ENCODE measurements at places on chromosomes 1 and 21. TPM values are rescaled to one million over a fixed set of nuclear protein-coding genes. Genes with fewer than 3 reads are reported as not detected.

DNA sequence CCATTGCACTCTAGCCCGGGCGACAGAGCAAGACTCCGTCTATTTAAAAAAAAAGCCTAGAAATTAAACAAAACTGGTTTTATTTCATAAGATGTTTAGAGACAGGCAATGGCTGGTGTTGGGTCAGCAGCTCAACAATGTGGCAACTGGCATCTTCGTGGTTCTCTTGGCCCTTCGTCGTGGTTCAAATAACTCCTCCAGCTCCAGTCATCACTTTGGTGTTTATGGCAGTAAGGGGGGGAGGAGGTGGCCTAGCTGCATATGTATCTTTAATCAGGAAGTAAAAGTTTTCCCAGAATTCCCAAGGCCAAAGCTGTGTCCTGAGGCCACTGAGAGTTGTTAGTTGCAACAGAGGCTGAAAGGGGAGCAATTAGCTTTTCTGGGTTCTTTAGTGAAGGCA, 13.0 kb upstream of the LTN1 start:
- DNase-seq, result no peak

GRCh38 chr1:102897557-102897956, 210.8 kb downstream of the COL11A1 start:
- no peak for DNase-seq

DNA sequence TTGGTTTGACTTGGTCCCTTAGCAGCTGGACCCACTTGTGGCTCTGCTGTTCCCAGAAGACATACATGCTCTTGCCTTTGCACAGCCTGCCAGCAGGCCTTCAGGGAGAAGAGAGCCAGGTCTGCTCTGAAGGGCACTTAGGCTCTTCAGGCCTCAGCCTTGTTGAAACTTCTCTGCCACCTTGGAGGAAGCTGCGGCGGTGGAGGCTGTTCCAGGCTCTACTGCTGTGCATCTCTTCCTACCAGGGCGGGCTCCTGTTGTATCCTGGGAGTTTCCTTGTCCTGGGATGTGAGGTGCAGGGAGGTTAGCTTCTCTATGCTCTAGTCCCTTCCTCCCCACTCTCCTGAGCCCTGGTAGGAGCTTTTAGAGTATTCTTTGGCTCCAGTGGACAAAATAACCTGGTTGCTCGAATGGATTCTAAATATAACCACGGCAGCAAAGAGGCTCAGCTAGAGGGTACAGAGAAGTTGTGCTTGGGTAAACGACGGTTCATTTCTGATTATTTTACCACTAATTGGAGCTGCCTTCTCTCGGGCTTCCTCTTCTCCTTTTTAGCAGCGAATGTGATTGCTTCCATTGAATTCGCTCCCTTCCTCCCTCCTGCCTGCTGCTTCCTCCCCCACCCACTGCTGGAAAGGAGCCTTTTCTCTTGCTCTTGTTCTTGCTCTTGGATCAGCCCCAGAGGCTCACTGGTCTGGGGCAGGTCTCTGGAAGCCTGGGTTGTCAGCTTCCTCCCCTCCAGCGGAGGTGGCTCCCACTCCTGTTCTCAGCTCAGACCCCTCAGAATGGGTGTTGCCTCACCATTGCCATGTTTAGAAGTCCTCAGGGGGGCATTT, 126.6 kb upstream of the CACNA1E start:
- no peak for DNase-seq

DNA sequence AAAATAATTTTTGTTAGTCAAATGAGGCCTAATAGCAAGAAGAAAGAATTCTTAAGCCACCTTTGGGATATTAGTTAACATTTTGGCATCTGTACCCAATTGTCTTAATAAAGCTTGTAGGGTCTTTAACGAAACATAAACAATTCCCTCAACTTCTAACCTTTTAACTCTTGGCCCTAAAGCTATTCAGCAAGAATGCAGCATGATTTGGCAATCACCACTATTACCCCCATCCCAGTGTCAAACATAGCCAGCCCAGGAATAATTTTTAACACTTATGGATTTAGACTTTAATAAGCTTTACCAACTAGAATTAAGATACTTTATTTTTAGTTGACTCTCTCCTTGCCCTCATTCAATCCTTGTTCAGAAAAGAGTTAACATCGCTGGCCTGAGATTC, 2.5 kb upstream of the SLC16A4 start:
- DNase-seq, result no peak

GRCh38 chr21:39066829-39067780, 116.1 kb downstream of the PSMG1 start:
- no peak for DNase-seq

- DNase-seq, result no peak
These were observed 22.4 kb upstream of the ADGRB2 start for GRCh38 chr1:31786366-31787060.

GRCh38 chr21:31098576-31099005, 60.3 kb upstream of the KRTAP19-8 start:
- no peak for DNase-seq

DNA sequence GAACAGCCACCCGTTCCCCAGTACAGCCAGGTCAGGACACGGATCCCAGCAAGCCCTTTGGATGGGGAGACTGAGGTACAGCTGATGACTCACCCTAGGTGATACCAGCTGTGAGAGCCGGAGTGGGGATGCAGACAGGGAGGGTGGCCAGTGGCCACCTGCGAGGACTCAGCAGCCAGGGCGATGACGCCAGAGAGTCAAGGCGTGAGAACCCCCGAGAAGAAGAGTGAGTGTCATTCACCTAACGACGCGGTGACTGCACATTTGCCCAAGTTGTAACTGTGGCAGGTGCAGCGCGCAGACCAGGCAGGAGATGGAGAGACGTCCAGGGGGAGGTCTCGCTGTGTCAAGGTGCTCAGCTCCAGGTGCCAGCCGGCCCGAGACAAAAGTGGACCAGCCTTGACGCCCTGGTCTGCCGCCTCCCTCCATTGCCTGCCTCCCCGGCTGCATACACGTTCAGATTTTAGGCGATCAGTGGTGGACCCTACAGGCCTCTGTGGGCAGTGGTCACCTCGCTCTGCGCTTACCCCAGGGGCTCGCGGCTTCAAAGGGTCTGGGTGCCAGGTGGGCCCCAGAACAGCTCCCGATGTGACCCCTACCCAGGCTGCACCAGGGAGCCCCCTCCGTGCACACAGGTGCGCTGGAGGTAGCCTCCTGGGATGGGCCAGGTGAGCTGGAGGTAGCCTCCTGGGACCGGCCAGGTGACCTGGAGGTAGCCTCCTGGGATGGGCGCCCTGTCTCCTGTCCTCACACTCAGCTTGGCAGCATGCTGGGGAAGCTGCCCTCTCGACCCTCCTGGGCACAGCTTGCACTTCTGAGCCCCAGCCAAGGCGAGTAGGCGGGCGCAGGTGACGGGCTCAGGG, 11.9 kb downstream of the LRRC3 start:
- no peak for DNase-seq

DNA sequence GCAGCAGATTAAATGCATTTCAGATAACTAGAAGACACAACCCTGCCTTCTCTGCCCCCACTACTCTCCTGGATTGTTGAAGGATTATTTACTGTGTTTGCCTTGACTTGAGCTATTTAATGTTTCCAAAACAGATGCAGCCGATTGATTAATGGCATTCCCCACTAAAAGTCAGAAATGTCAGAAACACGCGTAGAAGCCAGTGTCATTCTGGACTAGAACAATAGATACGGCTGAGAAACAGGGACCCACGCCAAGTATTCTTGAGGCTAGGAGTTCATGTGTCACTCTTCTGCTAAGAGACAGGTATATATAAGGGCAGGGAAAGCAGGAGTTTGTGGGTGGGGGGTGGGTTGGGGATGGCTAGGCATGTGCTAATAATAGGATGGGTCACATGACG, 366.7 kb upstream of the PROX1 start:
- no peak for DNase-seq

- no peak for DNase-seq
These were observed 181.8 kb downstream of the KAZN start for GRCh38 chr1:14780271-14780670.

DNA sequence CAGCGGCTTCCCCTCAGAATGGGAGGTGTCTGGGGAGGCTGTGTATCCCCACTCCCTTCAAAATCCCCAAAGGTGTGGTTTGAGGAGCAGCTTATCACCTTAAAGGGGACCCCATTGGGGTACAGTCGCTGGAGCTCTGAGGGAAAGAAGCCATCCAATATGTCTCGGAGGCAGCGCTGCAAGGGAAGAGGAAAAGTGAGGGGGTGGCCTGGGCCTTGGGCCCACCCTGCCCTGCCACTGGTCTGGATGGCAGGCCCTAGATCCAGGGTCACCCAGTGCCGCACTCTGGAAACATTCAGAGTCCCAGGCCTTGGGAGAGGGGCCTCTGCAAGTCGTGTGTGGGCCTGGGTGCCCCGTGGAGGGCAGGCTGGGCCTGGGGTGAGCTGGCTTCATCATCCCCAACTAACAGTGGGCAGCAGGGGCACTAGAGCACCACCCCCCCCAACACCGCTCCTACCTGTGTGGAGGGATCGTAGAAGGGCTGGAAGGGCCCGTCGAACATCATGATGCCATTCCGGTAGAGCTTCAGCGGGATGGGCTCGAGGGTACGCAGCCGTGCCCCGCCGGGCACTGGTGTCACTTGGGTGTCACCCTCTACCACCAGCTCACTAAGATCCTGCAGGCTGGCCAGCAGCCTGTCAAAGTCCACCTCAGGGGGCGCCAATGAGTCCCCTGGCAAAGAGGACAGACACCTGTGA, 5.6 kb downstream of the SH3BGRL3 start:
- no peak for DNase-seq

DNA sequence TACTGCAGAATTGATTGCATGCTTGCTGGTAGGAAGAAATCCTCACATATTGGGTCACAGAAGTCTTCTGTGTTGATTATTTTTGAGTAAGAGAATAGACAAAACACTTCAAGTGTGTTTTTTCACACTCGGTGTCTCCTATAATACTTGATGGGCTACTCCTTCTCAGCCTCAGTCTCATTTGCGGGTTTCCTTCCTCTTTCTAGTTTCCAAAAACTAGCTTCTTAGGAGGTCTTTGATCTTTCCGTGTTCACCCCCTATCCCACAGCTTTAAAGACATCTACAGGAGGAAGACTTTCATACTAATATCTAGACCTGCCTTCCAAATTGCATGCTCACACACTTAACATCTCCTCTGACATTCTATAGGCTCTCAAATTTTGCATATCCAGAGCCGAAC, 40.7 kb upstream of the NTPCR start:
- no peak for DNase-seq

DTL gene
- total RNA-seq, result 5.1 TPM

ARHGEF16 gene
- 31.5 TPM for total RNA-seq

LRRC3 gene
- total RNA-seq, result 3.4 TPM

Data from kidney epithelial cell (primary cell).